LHCN-M2 (cell line): ENCODE measurements at places on chromosomes 12 and 14. TPM values are rescaled to one million over a fixed set of nuclear protein-coding genes. Genes with fewer than 3 reads are reported as not detected.

GYS2 gene
- total RNA-seq: 0.06 TPM in 1 of 2 replicates, not detected in the other

TAS2R31 gene
- 1.4 and 1.5 TPM in 2 replicates for total RNA-seq

RDH12 gene
- not detected in 2 replicates for total RNA-seq

ZFYVE21 gene
- total RNA-seq: 36.2 and 46.3 TPM in 2 replicates

MANSC4 gene
- not detected in 2 replicates for total RNA-seq
